ENCODE measurements at places on chromosomes 2 and 18. TPM values are rescaled to one million over a fixed set of nuclear protein-coding genes. Genes with fewer than 3 reads are reported as not detected.

DNA sequence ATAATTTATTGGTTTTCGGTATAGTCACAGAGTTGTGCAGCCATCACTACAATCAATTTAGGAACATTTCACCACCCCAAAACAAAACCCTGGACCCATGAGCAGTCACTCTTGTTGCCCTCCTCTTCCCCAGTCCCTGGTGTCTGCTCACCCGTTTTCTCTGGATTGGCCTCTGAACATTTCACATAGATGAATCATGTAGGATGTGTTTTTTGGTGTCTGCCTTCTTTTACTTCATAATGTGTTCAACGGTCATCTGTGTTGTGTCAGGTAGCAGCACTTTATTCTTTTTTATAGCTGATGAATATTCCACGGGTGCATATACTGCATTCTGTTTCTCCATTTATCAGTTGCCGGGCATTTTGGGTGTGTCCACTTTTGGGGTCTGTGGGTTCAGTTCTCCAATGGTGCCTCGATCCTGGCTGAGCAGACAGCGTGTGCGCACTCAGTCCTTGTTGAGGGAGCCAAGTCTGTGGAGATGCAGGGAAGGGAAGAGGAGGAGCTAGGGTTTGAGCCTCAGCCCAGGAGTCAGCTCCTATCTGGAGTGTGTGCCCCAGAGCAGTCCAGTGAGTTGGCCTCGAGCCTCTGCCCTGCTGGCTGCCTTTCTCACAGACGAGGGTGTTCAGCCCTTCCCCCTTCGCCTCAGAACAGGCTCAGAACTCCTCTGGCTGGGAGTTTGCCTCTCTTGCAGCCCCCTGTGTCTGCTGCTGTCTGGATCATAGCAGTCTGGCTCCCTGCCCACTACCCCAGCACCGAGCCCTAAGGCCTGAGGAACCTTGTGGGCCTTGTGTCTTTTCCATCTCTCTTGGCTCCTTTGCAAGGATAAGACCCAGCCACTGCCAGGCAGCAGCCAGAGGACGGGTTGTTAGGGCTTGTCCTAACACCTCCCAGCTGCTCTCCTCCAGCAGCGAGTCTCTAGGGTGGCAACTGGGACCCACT, 18.0 kb downstream of the C2orf74 start:
- DNase-seq, result no peak

The GNLY gene
- total RNA-seq, result not detected

DNA sequence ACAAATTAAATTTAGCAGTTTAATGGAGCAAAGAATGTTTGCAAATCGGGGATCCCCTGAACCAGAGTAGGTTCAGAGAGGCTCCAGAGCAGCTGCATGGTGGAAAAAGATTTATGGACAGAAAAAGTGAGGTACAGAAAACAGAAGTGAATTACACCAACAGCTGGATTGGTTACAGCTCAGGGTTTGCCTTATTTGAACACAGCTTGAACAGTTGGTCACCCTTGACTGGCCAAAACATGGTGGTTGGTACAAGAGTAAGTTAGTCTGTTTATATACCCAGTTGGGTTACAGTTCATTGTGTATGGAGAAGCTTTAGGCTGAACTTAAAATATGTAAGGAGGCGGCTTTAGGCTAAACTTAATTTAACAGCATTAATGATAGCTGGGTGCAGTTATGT, 5.4 kb upstream of the CDCA7 start:
- DNase-seq, result no peak

The LYPD1 gene
- 2.1 TPM for total RNA-seq

The FTCDNL1 gene
- 0.97 TPM for total RNA-seq

DNA sequence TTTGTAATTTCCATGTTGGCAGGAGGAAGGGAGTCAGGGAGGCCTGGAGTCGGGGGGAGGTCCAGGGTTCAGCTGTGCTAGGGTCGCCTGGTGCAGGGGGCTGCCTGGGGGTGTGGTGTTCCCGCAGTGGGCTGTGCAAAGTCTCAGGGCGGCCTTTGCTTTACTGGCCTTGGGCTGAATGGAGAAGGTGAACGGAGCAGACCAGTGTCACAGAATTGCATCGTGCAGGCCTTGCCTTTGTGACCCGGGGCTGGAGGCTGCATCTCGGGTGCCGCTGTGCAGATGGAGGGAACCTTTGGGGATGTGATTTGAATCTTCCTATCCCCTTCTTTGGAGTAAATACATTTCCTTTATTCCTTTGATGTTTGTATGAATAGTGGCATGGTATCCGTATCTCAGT, 8.8 kb downstream of the SNTG2 start:
- DNase-seq, result no peak

GRCh38 chr2:13638181-13638580, 921.4 kb downstream of the TRIB2 start:
- no peak for DNase-seq

- DNase-seq, result no peak
Measured at GRCh38 chr2:175431101-175431946, 249.8 kb upstream of the ATP5MC3 start.

- no peak for DNase-seq
Measured at GRCh38 chr2:95075440-95076132, 46.0 kb downstream of the MRPS5 start.

The NCKAP5 gene
- 0.46 TPM for total RNA-seq

The POTEE gene
- 0.34 TPM for total RNA-seq

GRCh38 chr2:152646775-152647174, 70.5 kb downstream of the PRPF40A start:
- DNase-seq, result no peak

GRCh38 chr2:190440113-190440512, 32.0 kb downstream of the MFSD6 start:
- no peak for DNase-seq

DNA sequence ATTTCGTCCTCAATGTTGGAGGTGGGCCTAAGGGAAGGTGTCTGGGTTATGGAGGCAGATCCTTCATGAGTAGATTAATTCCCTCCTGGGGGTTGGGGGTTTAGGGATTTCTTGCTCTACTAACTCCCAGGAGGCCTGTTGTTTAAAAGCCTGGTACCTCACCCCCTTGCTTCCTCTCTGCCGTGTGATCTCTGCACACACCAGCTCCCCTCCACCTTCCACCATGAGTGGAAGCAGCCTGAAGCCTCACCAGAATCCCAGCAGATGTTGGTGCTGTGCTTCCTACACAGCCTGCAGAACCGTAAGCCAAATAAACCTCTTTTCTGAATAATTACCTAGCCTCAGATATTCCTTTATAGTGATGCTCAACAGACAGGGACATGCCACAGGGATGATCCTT, 141.5 kb downstream of the ZNF516 start:
- no peak for DNase-seq

GRCh38 chr2:53640466-53640865, 127.1 kb upstream of the CHAC2 start:
- no peak for DNase-seq

GRCh38 chr2:145286716-145287275, 766.9 kb upstream of the ZEB2 start:
- no peak for DNase-seq

DNA sequence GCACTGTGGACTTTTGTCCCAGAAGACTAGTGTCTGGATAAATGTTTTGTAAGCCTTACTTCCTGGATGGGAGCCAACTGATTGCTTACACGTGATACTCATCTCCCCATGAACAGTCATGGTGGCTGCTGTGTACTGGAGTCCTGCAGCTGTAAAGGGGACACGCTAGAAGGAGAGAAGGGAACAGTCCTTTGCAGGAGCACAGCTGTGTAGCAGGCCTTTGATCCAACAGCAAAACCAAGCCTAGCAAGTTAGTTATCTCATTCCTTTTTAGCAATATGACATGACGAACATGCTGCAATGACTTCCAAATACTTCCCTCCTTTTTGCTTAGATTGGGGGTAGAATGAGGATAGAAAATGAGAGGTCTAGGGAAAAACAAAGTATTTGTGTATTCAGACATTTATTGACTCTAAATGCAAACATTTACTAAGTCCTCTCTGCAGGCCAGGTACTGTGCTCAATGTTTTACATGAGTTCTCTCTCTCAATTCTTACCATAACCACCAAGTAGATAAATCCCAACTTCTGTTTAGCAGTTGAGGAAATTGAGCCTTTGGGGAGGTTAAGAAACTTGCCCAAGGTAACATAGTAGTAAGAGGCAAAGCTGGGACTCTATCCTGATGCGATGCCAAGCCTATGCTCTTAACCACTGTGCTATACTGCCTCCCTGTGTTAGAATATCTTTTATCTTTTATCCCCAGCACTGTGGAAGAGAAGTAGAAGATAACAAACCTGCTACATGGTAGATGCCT, 55.4 kb upstream of the CD28 start:
- DNase-seq, result no peak

The RRM2 gene
- total RNA-seq, result 215 TPM

DNA sequence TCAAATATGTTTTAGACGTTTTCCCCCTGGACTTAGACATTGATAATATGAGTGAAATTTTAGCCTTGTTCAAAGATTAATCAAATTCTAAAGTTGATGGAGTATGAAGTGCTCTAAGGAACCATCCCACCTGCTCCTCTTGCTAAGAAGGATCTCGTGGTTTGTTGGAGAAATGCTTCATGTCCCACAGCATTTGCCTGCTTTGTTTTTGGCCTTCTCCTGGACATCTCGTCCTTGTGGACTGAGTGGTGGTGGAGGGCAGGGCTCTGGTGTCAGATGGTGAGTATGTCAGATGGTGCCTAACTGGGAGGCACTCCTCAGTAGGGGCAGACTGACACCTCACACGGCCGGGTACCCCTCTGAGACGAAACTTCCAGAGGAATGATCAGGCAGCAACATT, 39.7 kb upstream of the KCNE4 start:
- no peak for DNase-seq

DNA sequence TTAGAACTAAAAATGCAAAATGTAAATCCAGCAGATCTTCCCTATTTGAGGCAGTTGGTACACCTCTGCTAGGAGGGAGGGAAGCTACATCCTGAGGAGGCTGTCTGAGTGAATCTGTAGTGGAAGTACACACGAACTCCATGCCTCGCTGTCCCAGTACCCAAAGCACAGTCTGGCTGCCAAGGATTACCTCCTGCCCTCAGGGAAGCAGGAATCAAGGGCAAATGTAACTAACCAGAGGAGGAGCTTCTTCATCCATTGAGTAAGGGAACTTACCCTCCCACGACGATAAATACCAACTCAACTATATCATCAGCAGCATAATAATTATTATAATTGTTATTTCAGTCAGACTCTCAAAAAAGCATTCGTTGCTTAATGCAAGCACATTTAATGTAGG, 2.1 kb downstream of the DHRS9 start:
- no peak for DNase-seq

The BOK gene
- total RNA-seq, result 33.7 TPM

- DNase-seq, result no peak
Measured at GRCh38 chr2:64839844-64840243, 149.4 kb upstream of the SLC1A4 start.

The FSHR gene
- not detected for total RNA-seq

The RAX gene
- total RNA-seq, result 0.52 TPM
